ENCODE measurements at places on chromosomes 5 and 9.

DNA sequence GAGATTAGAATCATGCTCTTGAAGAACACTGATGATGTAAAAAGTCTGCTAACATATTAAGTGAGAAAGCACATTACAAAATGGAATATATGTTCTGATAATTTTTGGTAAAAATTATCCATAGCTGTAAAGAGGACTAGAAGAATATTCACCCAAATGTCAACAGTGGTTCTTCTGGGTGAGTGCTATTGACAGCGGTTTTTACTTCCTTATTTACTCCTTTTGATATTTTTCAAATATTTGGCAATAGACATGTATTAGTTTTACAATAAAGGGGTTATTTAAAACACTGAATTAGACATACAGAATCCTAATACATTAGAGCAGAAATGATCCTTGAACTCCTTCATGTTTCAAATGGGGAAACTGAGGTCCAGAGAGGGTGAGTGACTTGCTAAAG, 26.9 kb upstream of the MEGF9 start:
- no peak for DNase-seq

DNA sequence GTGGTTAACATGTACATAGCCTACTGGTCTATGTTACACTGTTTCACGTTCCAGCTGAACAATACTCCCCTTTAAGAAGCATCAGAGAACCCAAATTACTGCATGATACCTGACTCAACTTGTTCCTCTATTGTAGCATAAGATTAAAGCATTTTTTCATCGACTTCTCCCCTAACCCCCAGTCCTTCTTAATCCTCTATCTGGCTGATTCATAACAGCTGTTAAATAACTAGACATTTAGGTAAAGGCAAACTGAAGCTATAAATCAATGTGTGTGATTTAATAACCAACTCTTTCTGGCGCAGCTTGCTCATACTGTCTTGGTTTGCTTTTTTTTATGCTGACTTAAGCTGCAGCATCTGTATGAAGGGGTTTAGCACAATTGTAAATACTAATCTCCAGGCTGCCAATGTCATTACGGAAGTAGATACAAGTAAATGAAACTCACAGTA, 94.2 kb upstream of the MTAP start:
- no peak for DNase-seq

DNA sequence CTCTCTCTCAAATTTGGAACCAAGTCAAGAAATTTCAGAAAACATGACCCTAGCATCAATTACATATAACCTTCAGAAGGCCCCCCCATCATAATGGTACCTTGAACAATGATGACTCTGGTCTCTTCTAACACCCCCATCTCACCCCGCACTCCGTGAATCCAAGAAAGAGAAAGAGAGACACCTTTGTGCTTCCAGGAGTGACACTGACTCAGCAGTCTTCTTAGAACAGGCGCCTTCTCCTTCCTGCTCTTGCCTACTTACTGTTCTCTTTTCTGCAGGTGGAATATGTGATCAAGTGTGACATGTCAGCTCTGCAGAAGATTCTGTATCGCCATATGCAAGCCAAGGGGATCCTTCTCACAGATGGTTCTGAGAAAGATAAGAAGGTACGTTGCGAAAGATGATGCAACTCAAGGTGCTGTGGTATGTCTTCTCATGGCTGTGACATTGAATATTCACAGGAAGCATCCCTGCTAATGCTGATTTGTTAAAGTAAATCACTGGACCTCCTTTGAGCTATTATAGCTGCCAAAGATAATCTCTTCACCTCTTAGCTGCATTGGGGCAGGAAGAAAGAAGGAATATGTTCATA, 81.3 kb downstream of the SMARCA2 start:
- peak; percentile 72 for DNase-seq

GRCh38 chr5:90227683-90228082, 181.9 kb downstream of the CETN3 start:
- no peak for DNase-seq

- DNase-seq, result no peak
Measured at GRCh38 chr5:14138608-14139540, 4.3 kb upstream of the TRIO start.

DNA sequence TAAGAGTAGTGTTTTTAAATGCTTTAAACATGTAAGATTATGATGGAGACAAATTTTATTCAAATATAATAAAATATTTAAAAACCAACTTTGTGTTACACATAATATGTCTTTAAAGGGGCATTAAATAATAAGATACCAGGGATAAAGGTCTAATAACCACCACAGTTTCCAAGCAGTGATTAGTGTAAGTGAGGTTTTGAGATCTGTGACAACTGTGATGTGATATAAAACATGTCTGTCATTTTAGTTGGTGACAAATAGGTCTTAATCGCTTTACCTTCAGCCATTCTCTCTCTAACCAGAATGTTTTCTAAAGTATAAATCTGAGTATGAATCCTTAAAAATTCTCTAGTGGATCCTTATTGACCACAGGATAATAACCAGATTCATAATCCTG, 28.1 kb downstream of the PPIP5K2 start:
- DNase-seq, result no peak

DNA sequence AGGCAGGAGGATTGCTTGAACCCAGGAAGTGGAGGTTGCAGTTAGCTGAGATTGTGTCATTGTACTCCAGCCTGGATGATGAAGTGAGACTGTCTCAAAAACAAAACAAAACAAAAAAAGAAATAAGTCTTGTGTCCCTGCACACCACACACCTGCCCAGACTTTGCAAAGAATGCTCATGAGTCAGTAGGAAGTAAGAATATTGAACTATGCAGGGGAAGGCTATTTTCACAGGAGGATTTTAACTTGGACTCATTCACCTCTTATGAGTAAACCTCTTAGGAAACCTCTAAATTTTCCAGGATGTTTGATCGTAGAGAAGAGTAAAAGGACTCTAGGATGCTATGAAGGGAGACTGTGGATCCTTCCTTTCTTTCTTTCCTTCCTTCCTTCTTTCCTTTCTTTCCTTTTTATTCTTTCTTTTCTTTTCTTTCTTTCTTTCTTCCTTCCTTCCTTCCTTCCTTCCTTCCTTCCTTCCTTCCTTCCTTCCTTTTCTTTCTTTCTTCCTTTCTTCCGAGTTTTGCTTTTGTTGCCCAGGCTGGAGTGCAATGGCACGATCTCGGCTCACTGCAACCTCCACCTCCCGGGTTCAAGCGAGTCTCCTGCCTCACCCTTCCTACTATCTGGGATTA, 96.7 kb upstream of the CLINT1 start:
- no peak for DNase-seq

DNA sequence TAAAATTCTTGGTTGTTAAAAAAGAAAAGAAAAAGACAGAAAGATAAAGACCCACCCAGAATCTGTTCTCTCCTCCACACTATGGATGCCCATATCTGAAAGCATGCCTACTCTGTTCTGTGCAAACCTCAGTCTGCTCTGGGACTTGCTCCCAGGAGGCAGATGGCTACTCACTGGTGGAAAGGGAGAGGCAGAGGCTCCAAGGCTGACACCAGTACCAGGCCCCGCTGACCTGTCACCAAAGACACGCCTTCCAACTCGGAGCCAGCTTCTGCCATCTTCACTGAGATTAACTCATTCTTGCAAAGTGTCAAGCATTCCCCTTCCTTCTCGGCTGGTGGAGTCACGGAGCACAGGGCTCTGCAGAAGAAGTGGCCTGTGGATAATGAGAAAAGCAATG, 21.6 kb downstream of the SH3TC2 start:
- DNase-seq, result no peak

DNA sequence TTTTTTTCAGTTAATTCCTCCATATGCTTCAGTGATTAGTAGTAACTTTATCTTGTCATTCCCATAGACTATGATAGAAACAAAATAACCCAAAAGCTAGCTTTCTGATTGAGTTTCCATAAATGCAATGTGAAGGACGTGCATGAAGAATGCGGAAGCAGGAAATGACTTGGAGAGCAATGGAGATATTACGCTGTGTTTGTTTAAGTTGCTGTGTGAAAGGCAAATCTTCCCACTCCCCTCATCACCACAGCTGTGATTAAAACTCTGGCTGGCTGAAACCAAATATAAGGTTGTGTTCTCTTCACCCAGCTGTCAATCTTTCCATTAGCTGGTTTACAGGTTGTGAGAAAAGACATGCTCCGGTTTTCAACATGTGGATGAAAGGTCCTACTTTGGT, 83.9 kb downstream of the NR2F1-AS1 start:
- no peak for DNase-seq

DNA sequence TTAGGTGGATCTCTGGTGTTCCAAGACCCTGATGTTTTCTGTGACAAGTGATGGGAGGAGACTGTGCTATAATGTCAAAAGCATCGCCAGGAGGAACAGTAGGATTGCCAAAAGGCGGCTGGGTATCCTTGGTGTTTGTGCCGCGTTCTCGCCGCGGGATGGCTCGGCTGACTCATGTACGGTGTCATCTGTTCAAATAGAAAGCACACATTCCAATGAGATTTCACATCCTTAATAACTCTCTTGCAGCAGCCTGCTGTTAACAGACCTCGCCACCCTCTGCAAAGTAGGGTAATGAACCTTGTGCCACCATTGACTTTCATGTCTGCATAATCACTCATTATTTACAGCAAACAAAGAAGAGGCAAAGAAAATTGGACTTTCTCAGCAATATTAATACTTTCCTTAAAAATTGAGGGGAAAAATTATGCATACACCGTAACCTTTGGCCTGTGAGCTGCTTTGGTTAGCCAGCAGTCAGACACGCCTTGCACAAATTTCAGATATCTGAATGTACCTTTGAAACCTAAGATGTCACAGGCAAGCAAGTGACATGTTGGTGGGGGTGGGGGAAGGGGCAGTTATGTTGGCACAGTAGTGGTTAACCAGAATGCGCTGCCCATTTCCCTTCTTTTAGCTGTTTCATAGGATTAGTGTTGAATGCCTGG, 289.4 kb downstream of the EFNA5 start:
- no peak for DNase-seq

GRCh38 chr5:133840168-133840567, 128.3 kb downstream of the C5orf15 start:
- DNase-seq, result no peak

GRCh38 chr5:169970339-169970738, 10.0 kb downstream of the INSYN2B start:
- no peak for DNase-seq

GRCh38 chr9:26748449-26749058, 144.0 kb downstream of the CAAP1 start:
- DNase-seq, result no peak

GRCh38 chr5:76771705-76772405, 47.0 kb upstream of the F2RL1 start:
- DNase-seq, result no peak

- no peak for DNase-seq
Measured at GRCh38 chr5:2991884-2992283, 240.4 kb upstream of the IRX2 start.

DNA sequence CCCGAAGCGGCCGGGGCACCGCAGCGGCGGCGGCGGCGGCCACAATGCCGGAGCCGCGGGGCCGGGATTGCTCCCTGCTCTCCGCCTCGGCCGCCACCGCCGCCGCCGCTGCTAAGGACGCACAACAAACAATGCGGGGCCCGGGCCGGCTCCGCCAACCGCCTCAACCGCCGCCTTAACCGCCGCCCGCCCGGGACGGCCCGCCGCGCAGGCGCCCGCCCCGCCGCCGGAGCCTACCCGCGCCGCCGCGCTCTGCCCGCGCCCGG, 254 bp downstream of the STRBP start:
- no peak for DNase-seq

GRCh38 chr5:150731669-150732242, 27.1 kb downstream of the DCTN4 start:
- no peak for DNase-seq

DNA sequence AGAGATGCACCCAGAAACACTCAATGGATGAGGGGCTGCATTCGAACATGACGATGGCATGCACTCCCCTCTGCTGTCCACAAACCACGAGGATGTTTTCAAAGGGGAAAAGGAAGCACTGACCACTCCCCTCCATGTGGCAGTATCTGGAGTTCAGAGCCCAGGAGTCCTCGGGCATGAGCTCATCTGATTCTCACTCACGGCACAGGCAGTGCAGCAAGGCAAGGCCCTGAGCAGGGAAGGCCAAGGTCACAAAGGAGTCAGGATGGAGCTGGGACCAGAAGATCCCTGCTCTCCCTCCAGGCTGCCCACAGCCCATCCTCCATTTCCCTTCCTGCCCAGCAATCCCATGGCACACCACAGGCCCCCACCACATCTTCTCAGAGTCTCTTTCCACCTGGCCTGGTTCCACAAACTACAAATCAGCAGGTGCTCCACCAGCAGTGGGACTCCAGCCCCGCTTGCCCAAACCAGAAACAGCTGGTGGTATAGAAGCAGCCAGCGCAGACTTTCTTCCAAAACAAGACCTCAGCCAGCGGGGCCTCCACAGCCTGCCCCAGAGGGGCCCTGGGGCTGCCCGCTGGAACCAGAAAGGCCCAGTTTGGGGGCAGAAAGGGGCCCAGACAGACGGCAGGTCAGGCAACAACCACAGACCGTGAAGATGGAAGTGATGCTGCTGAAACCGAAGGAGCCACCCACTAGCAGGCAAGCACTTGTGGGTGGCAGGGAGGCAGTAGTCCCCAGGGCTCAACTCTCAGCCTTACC, 12.2 kb downstream of the TNIP1 start:
- no peak for DNase-seq

DNA sequence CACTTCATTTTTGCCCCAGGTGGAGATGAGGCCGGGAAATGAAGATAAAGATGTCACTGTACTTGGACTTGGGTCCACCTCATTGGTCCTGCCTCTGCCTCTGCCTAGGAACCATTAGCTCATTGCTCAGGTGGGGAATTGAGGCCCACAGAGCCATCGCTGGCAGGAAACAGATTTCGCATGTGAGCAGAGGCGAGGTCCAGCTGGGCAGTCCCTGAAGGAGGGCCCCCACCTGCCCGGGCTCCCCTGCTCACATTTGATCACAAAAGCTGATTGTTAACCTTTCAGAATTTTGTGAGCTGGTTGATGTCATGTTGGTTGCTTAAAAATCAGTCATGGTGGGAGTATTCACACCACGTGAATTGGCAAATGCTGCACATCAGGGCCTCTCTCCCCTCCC, 273.8 kb upstream of the MVB12B start:
- no peak for DNase-seq

GRCh38 chr9:15936306-15936921, 383.6 kb downstream of the CCDC171 start:
- no peak for DNase-seq

GRCh38 chr5:149526845-149527590, 24.2 kb downstream of the CSNK1A1 start:
- DNase-seq, result no peak

DNA sequence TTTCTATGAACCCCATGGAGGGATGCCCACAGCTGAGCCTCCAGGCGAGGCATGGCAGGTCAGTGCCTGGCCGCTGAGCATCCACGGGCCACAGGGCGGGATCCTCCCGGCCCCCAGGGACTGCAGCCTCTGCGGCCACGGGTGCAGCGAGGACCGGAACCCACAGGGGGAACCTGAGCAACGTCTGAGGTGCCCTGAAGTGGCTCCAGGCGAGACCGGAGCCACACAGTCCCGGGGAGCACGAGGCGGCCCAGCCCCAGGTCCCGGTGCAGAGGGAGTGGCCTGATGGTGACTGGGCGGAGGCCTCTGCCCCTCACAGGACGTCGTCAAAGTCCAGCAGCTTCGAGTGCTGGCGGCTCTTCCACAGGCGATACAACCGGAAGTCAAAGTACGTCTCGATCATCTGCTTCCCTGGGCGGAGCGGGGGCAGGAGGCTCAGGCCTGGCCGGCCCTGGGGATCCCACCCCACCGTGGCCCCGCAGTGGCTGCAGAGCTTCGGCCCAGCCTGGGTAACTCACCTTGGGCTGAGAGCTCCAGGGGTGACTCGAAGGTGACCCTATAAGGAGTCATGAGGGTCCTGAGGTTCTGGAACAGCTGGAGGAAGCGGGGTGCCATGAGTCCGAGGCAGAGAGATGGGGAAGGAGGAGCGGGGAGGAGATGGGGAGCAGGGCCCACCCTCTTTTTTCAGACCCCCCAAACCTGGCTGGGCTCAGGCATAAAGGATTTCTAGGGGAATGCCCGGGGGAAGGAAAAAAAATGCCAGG, 8.1 kb upstream of the ENTPD8 start:
- no peak for DNase-seq

All from mesendoderm (in vitro differentiated cells).